Activated CD4-positive, alpha-beta T cell treated with anti-CD3 and anti-CD28 coated beads for 36 hours (primary cell): ENCODE measurements at places on chromosomes 5 and 9. TPM values are rescaled to one million over a fixed set of nuclear protein-coding genes. Genes with fewer than 3 reads are reported as not detected.

Gene RAD17
- 27.7 TPM for total RNA-seq

- no peak for DNase-seq
Measured at GRCh38 chr5:163915481-163915961, 410.1 kb downstream of the MAT2B start.

DNA sequence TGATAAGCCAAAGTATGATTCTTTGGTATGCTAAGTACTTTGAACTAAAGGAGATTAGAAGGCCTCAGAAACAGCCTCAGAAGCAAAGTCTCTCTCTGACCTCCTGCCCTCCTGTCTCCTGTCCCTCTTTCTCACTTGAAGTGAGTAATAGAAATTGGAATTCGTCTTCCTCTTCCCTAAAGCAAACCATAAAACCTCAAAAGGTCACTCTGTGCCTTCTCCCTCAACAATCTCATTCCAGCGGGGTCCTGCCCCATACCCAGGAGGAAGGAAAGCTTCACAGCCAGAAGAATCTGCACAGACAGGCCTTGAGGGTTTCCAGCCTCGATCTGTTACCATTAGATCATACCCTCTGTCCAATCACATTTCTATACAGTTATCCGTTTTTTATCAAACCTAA, 87.8 kb downstream of the HAPLN1 start:
- no peak for DNase-seq

Gene KCNV2
- not detected for total RNA-seq

Gene ABO
- total RNA-seq = 0.09 TPM

DNA sequence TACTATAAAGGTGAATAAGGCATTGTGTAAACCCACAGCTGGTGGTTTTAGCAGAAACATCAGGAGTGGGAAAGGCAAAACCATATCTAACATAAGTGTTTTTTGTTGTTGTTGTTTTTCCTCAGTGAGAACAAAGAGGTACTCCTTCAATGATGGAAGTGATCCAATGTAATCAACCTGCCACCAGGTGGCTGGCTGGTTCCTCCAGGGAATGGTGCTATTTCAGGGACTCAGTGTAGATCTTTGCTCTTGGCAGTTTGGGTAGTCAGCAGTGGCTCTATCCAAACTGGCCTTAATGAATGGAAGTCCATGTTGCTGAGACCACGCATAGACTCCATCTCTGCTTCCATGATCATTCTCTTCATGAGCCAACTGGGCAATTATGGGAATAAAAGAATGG, 10.8 kb downstream of the DMRTA1 start:
- no peak for DNase-seq
